ENCODE measurements at places on chromosomes 4 and X.
A peak's percentile ranks its signal among the peaks of the same experiment; 100 is the strongest.

DNA sequence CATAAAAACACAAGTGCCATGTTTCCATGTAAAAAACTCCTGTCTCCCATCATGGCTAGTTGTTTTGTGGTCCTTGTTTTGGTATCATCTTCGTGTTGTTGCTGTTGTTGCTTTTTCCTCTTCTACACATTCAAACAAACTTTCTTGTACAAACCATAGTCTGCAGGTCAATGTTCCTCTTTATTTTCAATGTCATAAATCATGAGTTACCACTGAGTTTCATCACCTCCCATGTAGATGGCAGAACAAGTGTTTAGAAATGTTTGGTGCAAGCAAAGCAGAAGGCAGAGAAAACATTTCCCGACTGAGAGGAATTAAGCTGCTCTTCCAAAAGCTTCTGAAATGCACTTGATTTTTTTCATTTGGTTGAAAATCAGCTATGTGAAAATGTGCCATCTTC is 166.0 kb downstream of the ANTXR2 start:
- no peak for DNase-seq

GRCh38 chr4:164926301-164926700 is 49.3 kb downstream of the APELA start:
- DNase-seq, result no peak

DNA sequence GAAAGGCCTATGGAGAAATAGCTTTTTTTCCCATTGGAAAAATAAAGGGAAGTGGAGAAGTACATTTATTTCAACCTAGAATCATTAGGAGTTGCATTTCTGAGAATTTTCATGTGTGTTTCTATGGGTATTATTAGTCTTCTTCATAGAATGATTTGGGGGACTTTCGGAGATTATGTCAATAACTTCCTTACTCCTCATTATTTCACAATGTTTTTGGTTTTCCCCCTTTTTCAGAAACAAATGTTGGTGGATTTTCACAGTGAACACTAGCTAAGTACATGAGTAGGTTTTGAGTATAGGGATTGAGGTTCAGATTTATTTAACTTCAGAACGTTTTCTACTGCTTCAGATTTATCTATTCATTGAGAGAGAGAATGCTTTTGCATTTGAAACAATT is 54.0 kb downstream of the SH3BGRL start:
- DNase-seq, result no peak

DNA sequence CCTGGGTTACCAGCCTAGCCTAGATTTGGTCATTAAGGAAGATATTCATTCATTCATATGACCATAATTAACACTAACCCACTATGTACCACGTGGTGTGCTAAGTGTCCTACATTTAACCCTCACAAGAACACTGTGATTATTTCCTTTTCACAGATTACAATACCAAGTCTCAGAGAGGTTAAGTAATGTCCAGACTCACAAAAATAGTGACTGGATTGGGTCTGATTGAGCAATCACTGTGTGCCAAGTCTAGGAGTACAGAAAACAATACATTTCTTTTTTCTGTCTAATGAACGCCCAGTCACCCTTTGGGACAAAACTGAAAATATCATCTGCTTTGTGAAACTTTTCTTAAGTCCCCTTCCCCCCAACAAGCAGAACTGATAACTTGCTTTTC is 7.6 kb upstream of the DLG3 start:
- DNase-seq, result no peak

GRCh38 chr4:106011387-106011786 is 116.1 kb downstream of the NPNT start:
- no peak for DNase-seq

DNA sequence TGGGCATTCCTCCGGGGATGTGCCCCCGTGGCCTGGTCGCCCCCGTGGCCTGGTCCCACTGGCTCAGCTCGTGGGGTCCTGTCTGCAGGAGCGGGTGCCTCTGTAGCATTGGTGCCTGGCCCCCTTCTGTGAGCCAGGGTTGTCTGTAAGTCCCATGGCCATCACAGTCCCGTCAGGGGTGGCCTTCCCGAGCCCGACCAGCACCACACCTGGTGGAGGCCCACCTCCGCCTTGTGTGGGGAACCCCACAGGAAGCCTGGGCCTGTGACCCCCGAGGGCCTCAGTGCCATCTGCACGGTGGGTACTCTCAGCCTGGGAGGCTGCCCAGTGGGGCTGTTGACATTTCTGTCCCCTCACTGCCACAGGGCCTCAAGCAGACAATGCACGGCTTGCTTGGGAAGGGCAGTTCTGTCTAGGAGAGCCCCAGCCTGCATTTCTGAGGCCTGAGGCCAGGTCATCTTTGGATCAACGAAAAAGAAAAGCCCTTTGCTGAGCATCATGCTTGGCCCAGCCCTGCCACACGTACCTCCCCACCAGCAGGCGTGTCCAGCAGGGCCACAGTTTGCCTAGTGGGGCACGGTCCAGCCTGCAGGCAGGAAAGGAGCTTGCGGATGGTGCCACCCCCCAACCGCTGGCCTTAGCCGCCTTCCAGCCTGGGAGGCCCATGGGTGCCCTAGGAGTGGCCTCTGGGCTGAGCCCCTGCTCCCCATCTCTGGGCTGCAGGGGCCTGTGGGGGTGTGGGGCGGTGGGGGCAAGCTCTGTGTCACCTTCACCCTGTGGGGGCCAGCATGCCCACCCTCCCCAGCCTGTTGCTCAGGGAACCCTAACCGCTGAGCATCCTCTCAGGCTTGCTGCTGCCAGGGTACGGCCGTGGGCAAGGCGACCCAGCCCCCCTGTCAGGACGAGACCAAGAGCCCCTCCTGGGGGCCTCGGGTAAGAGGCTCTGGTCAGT is 23.2 kb downstream of the NKX1-1 start:
- no peak for DNase-seq

DNA sequence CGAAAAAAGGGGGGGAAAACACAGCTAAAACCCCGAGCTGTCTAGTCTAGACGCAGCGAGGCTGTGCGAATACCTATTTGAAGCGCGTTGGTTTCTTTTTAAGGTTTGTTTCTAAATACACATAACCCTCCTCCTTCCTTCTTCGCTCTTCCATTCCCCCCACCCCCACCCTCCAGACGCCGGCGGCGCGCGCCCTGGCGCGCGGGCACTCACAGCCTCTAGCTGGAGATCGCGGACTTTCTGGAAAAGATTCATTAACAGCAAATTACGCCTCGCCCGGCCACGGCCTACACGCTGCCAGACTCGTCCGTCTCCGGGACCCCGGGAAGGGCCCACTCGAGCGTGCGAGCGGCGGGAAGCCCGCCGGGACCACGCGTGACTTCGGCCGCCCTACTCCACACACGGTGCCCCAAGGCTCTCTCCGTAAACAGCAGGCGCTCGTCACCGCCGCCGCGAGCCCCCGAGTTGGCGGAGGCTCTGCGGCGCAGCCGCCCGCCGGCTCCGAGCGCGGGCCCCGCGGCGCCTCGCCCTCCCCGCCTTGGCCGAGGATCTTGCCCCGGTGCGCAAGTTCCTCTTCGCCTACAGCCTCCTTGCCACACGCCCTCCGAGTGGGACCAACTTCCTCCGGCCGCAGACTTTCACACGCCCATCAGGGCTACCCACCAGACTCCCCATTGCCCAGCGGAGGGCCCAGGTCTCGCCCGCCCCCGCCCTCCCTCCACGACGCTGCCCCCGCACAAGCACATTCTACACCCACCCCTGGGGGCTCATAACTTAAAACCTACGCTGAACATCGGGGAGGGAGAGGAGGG is 2.0 kb downstream of the BCOR start:
- DNase-seq, result peak; percentile 60

DNA sequence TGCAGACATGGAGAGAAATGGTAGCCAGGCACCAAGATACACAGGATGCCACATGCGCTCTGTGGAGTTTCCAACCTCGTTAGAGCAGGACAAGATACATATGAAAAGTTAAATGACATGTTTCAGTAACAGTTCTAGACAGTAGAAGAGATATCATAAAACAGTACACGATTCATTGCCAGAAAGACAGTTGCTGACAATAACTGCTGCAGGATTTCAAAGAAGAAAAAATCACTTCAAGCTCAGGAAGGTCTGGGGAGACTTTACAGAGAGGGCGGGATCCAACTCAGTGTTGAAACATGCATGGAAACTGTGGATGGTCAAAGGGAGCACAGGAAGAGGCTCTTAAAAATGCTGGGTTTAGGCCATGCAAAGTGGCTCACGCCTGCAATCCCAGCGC is 31.0 kb downstream of the DCTD start:
- DNase-seq, result no peak

Measured in NCI-H69 (cell line).